ENCODE measurements at places on chromosomes 5 and 9.

DNA sequence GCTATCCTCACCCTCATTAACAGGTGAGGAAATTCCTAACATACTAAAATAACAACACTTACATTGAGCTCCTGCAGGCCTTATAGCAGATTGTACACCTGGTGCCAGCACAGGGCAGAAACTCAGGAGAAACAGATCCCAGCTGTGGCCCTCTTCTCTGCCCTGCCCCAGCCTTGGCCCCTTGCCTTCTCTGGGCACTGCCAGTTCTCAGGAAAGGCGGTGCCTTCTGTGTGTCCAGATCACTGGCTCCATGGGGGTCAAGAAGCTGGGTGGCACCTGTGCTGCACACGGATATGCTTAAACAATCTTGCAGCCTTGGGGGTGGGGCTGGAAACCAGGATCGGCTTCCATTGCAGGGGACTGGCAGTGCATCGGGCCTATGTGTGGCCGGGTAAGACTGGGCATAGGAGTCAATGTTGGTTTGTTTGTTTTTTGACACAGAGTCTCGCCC lies 19.3 kb downstream of the KYAT1 start:
- no peak for DNase-seq

DNA sequence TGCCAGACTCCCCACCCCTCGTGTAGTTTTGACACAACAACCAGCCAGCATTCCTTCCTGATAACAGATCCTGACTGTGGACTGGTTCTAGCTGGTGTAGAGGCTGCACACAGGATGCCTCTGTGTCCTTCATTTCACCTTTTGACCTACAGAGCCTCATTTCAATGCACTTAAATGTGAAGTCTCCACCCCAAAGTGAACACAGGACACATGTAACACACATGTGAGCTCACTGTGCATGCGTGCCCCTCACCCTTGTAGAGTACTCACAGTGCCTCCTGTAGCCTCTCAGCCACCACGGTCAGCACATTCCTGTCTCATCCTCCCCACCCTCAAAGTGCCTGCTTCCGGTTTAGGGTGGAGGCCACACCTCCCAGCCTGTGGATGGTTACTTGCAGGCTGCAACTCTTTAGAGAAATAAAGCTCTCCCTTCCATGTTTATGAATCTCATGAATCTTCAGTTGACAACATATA lies 11.6 kb upstream of the NKD2 start:
- peak; percentile 34 for DNase-seq

DNA sequence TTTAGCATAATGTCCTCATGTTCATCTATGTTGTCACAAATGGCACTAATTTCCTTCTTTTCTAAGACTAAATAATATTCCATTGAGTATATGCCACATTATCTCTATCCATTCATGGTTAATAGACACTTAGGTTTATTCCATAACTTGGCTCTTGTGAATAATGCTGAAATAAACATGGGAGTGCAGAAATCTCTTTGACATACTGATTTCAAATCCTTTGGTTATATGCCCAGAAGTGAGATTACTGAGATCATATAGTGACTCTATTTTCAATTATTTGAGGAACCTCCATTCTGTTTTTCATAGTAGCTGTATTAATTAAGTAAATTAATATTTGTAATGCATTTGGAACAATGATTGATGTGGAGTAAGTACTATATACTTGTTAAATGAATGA lies 13.0 kb downstream of the SMIM3 start:
- no peak for DNase-seq

GRCh38 chr5:61933787-61934626 lies 372.0 kb upstream of the KIF2A start:
- peak; percentile 52 for DNase-seq

DNA sequence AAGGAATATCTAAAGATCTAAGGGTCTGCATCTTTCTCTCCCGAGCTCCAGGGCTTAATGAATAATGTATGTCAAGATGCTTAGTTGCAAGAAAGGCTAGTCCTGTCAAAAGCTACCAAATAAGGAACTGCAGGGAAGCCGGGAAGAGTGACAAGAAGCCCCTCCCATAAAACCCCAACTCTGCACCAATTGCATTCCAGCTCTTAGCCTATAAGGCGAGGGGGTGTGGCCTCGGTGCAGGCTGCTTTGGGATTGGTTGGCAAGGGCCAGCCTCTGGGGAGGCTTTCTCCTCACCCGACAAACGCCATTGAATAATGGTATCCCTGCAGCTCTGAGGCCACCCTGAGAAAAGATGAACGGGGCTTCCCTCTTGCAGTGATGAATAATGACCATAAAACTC lies 416.9 kb downstream of the RAB3C start:
- no peak for DNase-seq

DNA sequence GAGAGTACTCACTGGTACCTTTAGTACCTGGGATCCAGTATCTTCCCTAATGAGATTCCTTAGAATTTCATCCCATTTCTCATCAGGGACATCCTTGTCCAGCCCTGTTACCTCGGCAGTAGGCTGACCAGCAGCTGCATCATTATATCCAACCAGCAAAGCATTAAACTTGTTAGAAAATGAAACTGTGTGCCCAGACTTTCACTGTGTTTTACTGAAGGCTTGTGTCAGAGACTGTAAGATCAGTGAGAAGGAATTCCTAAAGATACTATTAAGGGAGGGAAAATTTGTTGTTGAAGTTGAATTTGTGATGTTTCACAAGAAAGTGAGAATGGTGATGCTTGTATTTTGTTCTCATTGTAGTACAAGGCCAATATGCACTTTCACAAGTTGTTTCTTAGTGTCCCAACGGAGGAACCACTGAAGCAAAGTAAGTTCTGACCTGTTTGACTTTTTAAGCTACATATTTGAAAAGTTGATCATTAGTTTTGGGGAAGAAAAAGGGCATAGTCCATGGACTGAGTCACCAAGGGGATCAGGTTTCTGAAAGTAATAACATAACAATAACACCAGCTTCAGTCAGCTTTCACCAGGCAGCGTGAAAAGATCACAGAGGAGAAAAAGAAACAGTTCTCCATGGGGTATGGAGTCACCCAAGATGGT lies 48.8 kb downstream of the GRAMD2B start:
- peak; percentile 75 for DNase-seq

Measured in fibroblast of skin of abdomen (primary cell).